ENCODE measurements at places on chromosomes 3 and 15.

- no peak for DNase-seq
Measured at GRCh38 chr3:59734061-59734460, 684.2 kb upstream of the CFAP20DC start.

DNA sequence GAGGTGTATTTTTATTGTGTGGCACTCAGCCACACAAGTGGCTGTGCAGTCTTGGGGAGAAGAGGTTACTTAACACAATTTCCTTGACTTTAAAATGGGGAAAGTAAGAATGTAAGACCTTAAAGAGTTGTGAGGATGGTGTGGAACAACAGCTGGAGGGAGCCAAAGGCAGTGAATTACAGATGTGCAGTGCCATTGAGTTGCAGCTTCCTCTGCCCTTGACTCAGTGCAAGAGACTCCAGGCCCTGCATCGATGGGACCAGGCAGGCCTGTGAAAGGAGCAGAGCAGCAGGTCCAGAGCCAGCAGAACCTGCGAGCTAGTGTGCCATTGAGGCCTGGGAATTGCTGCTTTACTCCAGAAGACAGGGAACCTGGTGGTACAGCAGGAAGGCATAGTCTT lies 27.2 kb downstream of the EEFSEC start:
- DNase-seq, result no peak

DNA sequence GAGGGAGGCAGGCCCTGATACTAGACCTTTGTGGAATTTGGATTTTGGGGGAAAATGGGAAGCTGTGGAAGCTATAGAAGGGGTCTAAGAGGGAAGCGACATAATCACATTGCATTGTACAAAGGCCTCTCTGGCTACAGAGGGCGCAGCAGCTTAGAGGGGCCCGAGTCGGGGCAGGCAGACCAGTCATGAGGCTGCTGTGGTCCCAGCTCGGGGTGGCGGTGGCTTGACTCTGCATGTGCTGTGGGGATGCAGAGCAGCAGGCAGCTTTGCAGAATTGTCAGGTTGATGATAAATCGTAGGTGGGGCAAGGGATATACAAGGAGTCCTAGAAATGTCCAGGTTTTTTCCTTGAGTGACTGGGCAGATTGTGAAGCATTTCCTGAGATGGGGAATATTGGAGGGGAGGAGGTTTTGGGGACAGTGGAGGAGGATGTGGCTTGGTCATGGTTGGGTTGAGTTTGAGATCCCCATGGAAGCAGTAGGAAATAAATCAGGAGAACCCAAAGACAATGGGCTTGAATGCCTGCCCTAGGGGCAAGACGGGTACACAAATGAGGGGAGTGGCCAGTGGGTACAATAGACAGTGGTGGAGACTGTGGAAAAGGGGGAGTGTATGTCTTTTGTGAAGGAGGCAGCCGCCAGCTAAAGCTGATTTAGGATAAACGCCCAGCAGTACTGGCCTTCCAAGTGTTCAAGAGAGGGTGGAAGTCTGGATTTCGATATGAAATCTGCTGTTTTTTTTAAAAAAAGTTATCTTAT lies 94.1 kb downstream of the HMG20A start:
- DNase-seq, result no peak

- no peak for DNase-seq
Measured at GRCh38 chr3:196967412-196968232, 1.0 kb downstream of the PIGZ start.

DNA sequence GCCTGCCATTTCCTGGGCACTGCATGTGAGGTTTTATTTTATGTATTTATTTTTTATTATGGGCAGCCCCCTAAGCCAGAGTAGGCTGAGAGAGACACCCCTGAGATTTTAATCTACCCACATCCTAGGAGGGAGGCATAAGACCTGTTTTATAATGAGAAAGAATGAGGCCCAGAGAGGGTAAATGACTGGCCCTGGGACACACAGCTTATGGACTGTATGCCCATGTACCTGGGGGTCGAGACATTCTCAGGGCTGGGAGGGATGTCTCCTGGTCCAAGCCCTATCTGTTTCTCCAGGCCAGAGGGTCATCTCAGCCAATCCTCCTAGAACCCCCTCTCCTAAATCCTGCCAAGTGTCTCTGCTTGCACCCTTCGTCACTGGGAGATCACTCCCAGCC lies 6.1 kb downstream of the PLXND1 start:
- DNase-seq, result no peak

GRCh38 chr3:14423197-14423743 lies 20.9 kb downstream of the SLC6A6 start:
- DNase-seq, result no peak

- no peak for DNase-seq
Measured at GRCh38 chr15:36403351-36403750, 176.1 kb upstream of the CDIN1 start.

DNA sequence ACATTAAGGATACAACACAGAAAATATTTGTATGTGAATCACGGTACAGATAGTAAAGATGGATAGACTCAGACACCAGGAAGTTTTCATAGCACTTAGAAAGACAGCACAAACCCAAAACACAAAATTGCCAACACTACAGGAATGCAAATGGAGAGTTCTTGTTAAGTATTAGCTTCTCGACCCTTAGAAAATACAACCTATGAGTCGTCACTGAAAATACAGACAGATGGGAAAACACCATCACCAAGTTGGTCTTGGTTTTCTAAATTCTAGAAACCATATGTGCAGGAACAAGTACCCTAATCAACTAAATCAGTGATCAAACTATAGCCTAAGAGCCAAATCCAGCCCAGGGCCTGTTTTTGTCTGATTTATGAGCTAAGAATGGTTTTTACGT lies 50.7 kb downstream of the PEAK1 start:
- no peak for DNase-seq

GRCh38 chr3:109806929-109807328 lies 469.6 kb upstream of the DPPA4 start:
- peak; percentile 83 for DNase-seq
